ENCODE measurements at places on chromosomes 5 and 9.

DNA sequence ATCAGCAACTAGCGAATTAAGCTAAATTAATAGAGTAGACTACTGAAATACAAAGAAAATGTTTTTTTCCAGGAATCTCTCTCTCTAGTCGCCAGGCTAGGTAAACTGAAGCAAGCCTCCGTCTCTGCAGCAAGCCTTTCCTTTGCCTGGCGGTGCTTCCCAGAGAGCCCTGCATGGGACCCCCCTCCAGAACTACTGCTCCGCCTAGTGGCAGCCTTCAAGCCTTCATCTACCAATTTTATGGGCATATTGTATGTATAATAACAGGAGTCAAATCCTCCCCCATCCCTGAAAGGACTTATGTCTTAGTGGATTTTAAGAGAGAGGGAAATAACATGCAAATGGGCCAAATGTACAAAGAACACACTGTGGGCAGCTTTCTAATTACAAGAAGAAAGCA is 241.9 kb downstream of the SAXO1 start:
- DNase-seq, result no peak

GRCh38 chr5:57592236-57592635 is 109.6 kb upstream of the ACTBL2 start:
- no peak for DNase-seq

DNA sequence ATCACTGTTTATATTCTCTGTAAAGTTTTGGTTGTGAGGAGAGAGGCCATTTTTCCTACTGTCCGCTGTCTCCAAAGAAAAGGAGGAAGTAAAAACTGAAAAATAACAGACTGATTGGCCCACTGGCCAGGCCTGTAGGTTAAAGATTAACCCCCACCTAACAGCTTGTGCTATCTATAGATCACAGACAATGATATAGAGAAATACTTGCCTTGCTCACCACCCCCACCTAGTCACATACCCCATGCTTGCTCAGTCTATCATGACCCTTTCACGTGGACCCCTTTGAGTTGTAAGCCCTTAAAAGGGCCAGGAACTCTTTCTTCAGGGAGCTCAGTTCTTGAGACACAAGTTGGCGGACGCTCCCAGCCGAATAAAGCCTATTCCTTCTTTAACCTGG is 357.4 kb downstream of the PRDM9 start:
- DNase-seq, result no peak

GRCh38 chr9:38003230-38003629 is 65.8 kb downstream of the SHB start:
- DNase-seq, result no peak

GRCh38 chr5:130692770-130693169 is 472.3 kb downstream of the HINT1 start:
- DNase-seq, result no peak
